Common myeloid progenitor, CD34-positive (primary cell): ENCODE measurements at places on chromosomes 12 and 14.

GRCh38 chr14:73474952-73475351 is 15.8 kb upstream of the RIOX1 start:
- no peak for DNase-seq

DNA sequence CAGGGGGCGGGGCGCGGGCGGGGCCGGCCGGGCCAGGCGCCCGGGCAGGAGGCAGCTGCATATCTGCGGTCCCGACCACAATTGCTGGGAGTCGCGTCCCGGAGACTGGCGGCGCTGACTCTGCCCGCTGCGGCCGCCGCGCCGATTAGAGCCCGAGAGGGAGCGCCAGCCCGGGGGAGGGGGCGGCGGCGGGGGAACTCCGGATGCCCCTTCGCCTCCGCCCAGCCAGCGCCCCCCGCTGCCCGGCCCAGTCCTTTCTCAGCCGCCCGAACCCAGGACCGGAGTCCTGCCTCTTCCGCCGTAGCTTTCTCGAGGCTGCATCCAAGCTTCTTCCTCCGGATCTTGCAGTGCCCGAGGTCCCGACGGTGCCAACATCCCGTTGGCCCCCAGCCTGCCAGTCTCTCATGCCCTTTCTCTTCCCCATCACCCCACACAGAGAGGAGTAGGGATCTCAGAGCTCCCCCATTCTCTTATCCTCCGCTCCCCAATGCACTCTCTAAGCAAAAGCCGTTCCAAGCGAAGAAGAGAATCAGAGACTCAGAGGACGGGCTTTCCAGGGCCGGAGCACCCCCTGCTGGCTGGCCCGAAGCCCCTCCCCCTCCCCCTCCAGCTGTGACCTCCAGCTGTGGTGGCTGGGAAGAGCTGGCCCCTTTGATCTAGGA is 8.8 kb upstream of the SP7 start:
- DNase-seq = peak; percentile 82

- no peak for DNase-seq
These were observed 398.8 kb downstream of the C12orf75 start for GRCh38 chr12:105729181-105729771.

- DNase-seq = peak; percentile 50
These were observed 92.9 kb downstream of the ERC1 start for GRCh38 chr12:1083889-1084262.

GRCh38 chr12:6374786-6375160 is 590 bp downstream of the SCNN1A start:
- DNase-seq = no peak

DNA sequence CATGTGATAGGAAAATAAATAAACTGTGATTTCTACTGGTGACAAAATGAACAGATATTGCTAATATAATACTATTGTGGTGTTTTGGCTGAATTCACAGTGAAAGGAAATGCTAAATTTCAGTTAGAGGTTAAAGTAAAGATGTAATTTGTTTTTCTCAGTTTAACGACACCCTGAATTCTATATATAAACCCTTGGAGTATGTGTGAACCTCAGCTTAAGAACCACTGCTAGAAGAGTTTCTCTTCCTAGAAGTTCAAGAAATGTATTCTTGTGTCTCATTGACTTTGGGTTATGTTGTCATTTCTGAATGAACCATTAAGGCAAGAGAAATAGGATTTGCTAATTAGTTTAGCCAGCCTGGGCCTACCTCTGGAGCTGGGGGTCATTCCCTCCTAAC is 8.2 kb downstream of the FBXO34 start:
- no peak for DNase-seq
